M059J (cell line): ENCODE measurements at places on chromosomes 12 and 14. TPM values are rescaled to one million over a fixed set of nuclear protein-coding genes. Genes with fewer than 3 reads are reported as not detected.

Gene EXD2
- 9.4 and 13.2 TPM in 2 replicates for total RNA-seq

Gene ZNF891
- 0.32 and 0.44 TPM in 2 replicates for total RNA-seq

Gene FOXG1
- 10.6 and 16.7 TPM in 2 replicates for total RNA-seq

Gene MFAP5
- total RNA-seq: not detected in 2 replicates

Gene PTPRB
- 1.6 and 3.4 TPM in 2 replicates for total RNA-seq

Gene BCAT1
- 31.2 and 33.7 TPM in 2 replicates for total RNA-seq

Gene IL31
- not detected in 2 replicates for total RNA-seq

Gene KRT83
- total RNA-seq: 0.22 TPM in 1 of 2 replicates, not detected in the other

Gene DIO3
- total RNA-seq: not detected in 2 replicates

Gene KMT2D
- 5.9 and 16.1 TPM in 2 replicates for total RNA-seq

Gene EIF2S1
- total RNA-seq: 304 and 324 TPM in 2 replicates

Gene KRT73
- total RNA-seq: not detected in 2 replicates

Gene SMIM41
- total RNA-seq: not detected in 2 replicates

Gene CACNA1C
- total RNA-seq: 1.1 and 3.6 TPM in 2 replicates

Gene PIWIL1
- not detected in 2 replicates for total RNA-seq

Gene ADIPOR2
- 32.5 and 42.0 TPM in 2 replicates for total RNA-seq

Gene CLEC4D
- total RNA-seq: not detected in 2 replicates

Gene PDE3A
- total RNA-seq: 13.5 and 18.9 TPM in 2 replicates

Gene SLCO1B3
- 9.3 and 18.1 TPM in 2 replicates for total RNA-seq

Gene EFS
- 0.12 and 0.64 TPM in 2 replicates for total RNA-seq

Gene LBHD2
- total RNA-seq: not detected in 2 replicates

Gene TMEM63C
- 0.20 and 0.39 TPM in 2 replicates for total RNA-seq

Gene TTC9
- total RNA-seq: 0.07 and 1.3 TPM in 2 replicates

Gene RHOJ
- 1.6 and 1.8 TPM in 2 replicates for total RNA-seq

Gene OTUB2
- total RNA-seq: 0.57 and 0.91 TPM in 2 replicates
